ENCODE measurements at places on chromosomes 7 and 10.

GRCh38 chr7:26319636-26320035 is 28.0 kb downstream of the SNX10 start:
- no peak for DNase-seq

DNA sequence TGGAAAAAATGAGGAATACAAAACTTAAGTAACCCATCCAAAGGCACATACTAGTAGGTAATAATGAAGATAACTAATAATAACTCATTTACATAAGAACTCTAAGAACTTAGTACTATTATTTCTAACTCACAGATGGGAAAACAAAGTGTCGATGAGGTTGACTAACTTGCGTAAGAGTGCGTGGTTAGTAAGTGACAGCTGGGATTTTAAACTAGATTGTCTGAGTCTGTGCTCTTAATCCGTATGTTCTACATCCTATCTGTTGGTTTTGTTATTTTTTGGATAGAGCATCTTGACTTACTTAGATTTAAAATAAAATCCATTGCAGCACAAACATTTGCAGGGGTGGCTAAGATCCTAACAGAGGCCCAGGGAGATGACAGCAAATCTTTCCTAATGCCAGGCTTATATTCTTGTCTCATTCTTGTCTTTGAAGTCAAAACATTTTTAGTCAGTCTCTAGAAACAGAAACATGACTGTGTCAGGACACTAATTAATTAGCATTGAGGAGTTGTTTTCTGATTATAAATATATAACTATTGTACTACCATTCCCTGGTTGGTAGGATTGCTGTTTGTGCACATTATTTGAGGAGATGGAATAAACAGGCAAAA is 11.7 kb downstream of the RPA3 start:
- no peak for DNase-seq

DNA sequence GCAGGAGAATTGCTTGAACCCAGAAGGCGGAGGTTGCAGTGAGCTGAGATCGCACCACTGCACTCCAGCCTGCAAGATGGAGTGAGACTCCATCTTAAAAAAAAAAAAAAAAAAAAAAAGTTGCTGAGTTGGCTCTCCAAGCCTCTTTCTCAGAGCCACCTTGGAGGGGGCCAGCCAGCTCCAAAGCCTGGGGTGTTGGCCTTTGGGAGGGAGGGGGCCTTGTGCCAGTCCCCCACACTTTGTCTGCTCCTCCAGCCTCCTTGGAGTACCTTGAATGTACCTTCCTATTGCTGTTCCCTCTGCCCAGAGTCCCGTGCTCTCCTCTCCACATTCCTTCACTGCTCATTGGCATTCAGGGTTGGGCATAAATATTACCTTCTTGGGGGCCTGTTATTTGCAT is 62.4 kb downstream of the GRK5 start:
- no peak for DNase-seq

DNA sequence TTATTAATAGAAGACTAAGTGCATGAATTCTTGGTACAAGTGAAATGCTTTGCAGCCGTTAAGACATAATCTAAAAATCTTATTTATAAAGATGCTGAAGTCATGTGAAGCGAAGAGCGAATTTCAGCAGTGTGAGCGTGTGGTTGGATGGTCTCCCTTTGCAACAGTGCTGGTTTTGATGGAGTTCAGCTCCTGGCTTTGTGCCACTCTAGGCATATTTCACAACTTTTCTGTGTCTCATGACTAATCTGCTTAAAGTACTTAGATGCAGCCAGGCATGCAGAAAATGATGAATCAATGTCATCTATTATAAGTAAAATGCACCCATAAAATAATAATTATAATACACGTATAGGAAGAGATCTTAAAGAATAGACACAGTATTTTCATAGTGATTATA is 107.2 kb upstream of the TCERG1L start:
- DNase-seq: no peak

DNA sequence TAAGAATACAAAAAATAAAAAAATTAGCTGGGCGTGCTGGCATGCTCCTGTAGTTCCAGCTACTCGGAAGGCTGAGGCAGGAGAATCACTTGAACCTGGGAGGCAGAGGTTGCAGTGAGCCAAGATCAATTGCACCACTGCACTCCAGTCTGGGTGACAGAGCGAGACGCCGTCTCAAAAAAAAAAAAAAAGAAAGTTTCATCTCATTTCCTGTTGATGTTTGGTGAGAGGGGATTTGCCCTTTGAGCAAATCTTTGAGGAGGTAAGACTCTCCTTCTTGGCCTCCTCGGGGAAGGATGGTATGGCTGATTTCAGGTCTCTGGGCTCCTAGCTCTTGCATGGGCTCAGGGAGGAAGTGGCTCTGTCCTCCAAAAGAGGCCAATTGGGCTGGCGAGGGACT is 3.6 kb upstream of the GRID2IP start:
- DNase-seq: no peak

DNA sequence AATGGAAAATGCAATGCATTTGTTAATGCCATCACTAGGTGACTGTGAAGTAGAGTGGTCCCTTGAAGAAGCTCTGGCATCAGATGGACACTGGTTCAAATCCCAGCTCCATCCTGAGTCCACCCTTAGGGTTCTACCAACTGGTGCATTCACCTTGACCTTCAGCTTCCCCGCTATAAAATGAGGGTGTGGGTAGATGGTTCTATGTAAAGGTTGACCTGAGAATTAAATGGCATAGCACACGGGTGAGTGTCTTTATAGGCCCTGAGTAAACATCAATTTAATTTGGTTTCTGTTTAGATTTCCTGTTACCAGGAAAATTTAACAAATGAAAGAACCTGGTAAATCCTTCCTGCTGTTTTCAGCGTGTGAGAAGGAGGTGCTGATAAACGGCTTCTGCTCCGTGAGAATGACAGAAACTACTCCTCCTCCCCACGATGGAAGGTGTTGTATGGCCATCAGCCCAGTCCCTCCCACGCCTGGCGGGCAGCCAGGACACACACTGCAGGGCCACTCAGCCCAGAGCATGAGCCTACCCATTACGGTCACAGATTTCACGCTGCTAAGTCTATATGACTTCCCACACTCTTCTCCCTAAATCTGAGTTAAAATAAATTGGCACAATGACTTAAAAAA is 210.1 kb downstream of the TNS3 start:
- DNase-seq: no peak

GRCh38 chr10:90447831-90448230 is 410.0 kb downstream of the HTR7 start:
- no peak for DNase-seq

Measured in stimulated activated CD4-positive, alpha-beta T cell treated with anti-CD3 and anti-CD28 coated beads, Interleukin-1b, Interleukin-23, amount 100 ng/mL, for 4 hours (primary cell).